NCI-H1105 treated with DMSO at 0.1 percent for 48 hours (cell line): ENCODE measurements at places on chromosomes 16 and 17.

GRCh38 chr16:66129196-66129595 lies 237.3 kb upstream of the CDH5 start:
- no peak for DNase-seq

- DNase-seq = no peak
Measured at GRCh38 chr17:67067571-67068482, 23.5 kb downstream of the CACNG1 start.

DNA sequence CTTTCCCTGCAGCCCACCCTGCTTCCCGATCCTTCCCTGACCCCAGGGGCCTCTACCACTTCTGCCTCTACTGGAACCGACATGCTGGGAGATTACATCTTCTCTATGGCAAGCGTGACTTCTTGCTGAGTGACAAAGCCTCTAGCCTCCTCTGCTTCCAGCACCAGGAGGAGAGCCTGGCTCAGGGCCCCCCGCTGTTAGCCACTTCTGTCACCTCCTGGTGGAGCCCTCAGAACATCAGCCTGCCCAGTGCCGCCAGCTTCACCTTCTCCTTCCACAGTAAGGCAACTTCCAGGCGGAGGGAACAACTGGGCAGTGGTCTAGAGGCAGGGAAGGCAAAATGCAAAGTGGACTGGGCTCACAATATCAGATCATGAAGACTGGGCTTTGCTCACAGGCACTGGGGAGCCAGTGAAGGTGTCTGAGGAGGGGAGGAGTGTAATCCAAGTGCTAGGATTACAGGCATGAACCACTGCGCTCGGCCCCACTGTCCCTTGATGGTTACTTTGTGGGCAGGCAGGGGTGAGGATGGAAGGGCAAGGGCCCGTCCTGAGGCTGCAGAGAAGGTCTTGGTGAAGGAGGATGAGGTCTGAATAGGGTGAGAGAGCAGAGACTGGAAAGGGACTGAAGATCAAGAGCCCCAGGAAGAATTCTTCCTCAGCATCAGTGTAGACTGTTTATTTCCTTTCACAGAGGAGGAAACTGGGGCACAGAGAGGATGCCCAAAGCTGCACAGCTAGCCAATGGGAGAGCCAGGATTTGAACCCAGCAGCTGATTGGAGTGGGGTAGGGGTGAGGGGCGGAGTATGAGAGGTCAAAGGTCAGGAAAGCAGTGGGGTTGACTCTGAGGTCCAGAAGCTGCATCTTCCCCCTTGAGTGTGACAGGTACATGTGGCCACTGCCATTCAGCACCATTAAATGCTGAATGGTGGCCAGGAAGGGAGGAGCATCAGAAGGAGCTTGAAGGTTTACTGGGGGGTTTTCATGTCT lies 16.5 kb upstream of the ADGRG3 start:
- DNase-seq = no peak

DNA sequence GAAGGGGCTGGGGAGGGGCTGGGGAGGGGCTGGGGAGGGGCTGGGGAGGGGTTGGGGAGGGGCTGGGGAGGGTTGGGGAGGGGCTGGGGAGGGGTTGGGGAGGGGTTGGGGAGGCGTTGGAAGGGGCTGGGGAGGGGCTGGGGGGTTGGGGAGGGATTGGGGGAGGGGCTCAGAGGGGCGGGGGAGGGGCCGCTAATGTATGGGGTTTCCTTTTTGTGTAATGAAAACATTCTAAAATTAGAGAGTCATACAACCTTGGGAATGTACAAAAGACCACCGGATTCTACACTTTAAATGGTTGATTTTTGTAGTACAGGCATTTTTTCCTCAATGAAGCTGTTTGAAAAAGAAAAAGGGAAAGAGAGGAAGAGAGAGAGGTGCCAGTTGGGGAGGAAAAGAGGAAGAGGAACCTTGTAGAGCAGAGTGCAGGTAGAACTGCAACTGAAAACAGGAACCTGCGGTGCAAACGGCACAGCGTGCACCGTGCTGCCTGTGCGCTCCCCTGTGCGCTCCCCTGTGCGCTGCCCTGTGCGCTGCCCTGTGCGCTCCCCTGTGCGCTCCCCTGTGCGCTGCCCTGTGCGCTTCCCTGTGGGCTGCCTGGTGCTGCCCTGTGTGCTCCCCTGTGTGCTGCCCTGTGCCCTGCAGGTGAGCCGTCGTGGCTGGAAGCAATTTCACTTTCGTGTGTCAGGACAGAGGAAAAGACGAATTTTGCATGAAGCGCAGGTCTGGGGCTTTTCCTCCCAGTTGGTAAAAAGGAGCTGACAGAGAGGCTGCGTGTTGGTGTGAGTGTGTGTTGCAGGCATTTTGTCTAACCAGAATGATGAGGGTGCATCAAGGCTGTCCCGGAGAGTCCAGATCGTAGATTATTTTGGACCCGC lies 40.8 kb downstream of the METRNL start:
- no peak for DNase-seq

- no peak for DNase-seq
Measured at GRCh38 chr17:73455050-73455687, 143.4 kb upstream of the CDC42EP4 start.

DNA sequence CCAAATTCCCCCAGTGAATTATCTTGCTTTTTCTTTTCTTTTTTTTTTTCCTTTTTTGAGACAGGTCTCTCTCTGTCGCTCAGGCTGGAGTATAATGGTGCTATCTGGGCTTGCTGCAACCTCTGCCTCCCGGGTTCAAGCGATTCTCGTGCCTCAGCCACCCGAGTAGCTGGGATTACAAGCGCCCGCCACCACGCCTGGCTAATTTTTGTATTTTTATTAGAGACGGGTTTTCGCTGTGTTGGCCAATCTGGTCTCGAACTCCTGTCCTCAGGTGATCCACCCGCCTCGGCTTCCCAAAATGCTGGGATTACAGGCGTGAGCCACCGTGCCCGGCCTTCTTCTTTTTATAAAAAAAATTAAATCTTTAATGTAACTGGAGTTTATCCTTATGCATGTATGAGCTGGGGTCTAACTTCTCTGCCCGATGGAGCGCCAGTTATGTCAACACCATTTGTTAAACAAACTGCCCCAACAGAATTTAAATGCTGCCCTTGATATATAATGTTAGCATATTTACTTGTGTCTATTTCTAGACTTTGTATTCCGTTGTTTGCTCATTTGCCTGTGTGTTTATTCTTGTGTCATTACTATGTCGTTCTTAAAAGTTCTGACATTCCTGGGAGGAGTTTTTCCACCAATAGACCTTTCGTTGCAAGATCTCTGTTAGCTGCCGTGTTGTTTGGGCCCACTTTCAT lies 535 bp upstream of the AURKB start:
- no peak for DNase-seq

DNA sequence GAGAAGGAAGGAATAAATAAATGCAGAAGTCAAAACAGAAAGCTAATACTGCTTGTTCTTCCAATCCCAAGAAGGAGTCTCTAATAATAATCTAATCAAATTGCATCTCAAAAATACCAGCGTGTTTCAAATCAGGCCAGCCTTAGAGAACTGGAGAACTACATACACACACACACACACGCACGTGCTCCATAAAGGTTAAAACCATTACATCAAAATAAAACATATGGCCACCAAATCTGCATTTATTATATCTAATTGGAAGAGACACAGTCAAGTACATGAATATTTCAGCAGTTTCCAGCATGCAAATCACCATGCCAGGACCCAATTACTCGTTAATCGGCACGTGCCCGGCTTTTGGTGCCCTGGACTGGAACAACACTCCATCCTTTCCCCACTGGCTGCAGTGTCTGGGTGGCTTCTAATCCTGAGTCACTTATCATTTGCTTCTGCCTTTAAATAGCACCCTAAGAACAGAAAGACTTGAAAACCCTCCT lies 20.4 kb upstream of the KDM8 start:
- DNase-seq = no peak

DNA sequence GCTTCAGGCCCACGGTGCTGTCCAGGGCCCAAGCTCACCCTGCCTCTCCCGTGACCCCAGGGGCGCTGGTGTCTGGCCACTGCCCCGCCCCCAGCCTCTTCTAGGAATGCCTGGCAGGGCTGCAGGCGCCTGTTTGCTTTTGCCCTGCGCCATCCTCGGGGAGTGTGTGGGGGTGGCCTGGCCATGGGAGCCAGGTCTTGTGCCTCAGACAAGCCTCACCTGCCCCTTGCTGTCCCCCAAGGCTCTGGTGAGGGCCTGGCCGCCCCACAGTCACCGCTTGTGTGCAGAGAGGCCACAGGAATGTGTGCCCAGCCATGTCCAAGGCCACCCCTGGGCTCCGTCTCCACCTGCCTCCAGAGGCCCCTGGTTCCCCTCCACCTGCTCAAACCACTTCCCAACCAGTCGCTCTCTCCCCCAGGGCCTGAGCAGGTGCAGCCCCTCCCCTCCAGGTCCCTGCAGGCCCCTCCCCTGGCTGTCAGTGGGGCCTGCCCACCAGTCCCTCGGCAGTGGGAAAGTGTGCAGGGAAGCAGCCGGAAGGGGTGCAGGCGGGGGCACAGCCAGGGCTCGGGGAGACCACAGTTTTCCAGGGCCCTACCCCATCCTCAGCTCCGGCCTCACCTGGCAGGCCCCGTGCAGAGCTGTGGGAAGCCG lies 841 bp upstream of the IGFALS start:
- DNase-seq = no peak

- DNase-seq = no peak
Measured at GRCh38 chr17:2024572-2025219, 438 bp downstream of the RTN4RL1 start.

GRCh38 chr17:36525113-36525512 lies 9.6 kb downstream of the MYO19 start:
- DNase-seq = no peak

- DNase-seq = no peak
Measured at GRCh38 chr17:21464611-21465021, 88.5 kb downstream of the KCNJ12 start.

- DNase-seq = no peak
Measured at GRCh38 chr17:35064516-35065215, 1.2 kb upstream of the RFFL start.

DNA sequence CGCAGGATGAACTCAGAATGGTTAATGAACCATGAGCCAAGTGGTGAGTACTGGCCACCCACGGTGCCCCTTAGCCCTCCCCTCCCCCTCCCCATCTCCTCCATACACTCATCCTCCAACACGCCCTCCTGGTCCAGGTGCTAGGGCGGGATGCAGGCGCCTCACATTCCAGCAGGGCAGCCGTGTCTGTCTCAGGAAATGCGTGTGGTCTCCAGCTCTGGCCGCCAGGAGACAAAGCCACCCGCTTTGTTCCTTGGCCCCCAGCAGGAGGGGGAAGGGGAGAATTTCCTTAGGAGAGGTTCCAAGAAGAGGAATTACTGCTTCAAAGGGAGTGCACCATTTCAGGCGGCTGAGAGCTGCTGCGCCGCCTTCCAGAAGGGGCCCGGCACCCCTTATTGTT lies 29.7 kb upstream of the RMI2 start:
- DNase-seq = no peak

GRCh38 chr16:49292413-49292812 lies 10.8 kb upstream of the CBLN1 start:
- no peak for DNase-seq

- DNase-seq = no peak
Measured at GRCh38 chr16:51409001-51409675, 258.1 kb upstream of the SALL1 start.

DNA sequence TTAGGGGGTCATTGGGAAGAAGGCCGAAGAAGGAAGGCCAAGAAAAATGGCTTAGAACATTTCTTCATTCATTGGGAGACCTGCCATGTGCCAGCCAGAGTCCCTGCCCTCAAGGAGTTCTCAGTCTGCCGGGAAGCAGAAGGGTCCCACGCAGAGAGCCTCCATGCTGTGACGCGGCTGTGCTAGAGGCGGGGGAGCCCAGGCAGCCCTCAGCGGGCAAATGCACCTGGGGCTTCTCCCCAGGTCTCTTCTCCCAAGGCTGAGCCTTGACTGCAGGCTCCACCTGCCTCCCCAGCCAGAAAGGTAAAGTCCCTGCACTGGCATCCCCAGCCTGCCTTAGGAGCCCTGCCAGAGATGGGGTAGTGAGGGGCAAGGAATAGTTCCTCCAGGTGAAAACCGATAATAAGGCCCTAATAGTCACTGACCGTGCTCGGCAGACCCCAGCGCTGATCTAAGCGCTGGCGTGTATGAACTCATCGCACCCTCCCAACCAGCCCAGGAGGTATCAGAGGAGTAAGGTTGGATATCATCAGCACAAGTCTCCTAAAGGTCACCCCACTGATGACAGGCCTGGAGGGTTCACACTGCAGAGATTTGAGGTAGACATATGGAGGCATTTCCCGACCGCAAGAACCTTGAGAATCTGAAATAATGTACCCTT lies 6.0 kb upstream of the CDR2L start:
- DNase-seq = no peak

- DNase-seq = no peak
Measured at GRCh38 chr16:12289175-12290063, 312.9 kb downstream of the SNX29 start.

GRCh38 chr16:17194190-17194780 lies 276.5 kb downstream of the XYLT1 start:
- DNase-seq = peak; percentile 6

DNA sequence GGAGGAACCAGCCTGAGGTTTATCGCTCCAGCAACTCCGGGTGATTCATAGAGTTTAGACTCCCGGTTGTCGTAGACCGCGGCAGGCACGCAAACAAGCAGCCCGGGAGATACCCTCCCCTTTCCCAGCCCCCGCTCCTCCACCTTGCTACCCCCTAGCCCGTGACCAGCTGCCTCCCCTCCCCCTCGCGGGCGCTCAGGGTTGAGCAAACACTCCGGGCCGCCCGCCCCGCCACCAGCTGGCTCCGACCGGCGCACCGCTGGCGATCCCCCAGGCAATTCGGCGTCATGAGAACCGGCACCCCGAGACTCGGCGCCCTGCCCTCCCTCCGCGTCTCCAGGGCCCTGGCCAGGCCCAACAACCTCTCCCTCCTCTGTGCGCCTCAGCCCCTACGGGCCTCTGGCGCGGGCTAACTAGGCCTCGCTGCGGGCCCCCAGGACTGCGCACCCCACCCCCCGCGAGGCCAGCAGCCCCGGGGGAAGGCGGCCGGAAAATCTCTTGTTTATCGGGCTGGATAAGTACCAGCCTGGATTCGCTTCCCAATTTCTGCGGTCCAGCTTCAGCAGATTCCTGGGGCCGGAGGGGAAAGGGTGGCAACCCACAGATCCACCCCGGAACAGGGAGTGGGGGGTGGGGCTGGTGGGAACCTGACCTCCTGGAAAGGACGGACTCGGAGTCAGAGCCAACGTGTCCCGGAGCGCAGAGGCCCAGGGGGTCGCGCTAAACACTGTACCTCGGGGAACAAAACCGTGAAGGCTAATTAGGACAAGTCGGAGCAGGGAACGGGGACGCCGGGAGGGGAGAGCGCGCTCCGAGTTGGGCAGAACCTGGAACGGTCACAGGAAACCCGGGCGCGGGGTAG lies 951 bp upstream of the GPRC5C start:
- DNase-seq = peak; percentile 25
